Activated CD8-positive, alpha-beta memory T cell treated with anti-CD3 and anti-CD28 coated beads for 24 hours (primary cell): ENCODE measurements at places on chromosomes 5 and 9.

DNA sequence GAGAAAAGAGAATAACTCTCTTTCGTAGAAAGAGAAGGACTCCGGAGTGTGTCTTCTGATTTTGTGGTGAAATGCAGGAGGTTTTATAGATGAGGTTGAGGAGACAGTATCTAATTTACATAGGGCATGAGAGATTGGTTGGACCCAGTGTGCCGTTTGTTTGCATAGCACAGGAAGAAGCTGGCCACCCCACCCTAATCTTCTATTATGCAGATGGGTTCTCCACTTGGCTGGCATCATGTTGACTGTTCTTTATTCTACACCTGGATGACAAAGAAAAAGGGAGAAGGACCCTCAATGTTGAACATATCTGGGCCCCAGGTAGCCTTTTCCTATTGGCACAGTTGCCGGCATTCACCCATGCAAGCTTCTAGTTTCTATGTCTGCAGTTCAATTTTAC lies 23.2 kb upstream of the MINAR2 start:
- DNase-seq = no peak

DNA sequence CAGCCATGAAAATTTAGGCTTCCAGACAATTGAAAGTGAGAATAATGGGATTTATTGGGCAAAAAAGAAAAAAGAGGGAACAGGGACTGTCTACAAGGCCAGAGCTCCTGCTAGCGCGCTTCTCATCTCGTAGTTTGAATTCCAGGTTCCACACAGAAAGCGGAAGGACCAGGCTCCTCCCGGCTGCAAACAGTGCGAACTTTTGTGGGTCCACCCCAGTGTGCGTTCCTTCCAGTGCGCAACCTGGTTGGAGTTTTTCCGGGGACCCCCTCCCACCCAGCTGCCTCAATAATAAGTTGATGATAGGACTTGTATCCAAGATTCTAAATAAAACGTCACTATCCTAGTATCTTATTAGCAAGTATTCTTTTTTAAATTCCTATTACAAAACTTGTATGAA lies 467.7 kb upstream of the TUSC1 start:
- DNase-seq = no peak

- peak; percentile 54 for DNase-seq
Measured at GRCh38 chr5:6435356-6435755, 13.3 kb upstream of the UBE2QL1 start.

DNA sequence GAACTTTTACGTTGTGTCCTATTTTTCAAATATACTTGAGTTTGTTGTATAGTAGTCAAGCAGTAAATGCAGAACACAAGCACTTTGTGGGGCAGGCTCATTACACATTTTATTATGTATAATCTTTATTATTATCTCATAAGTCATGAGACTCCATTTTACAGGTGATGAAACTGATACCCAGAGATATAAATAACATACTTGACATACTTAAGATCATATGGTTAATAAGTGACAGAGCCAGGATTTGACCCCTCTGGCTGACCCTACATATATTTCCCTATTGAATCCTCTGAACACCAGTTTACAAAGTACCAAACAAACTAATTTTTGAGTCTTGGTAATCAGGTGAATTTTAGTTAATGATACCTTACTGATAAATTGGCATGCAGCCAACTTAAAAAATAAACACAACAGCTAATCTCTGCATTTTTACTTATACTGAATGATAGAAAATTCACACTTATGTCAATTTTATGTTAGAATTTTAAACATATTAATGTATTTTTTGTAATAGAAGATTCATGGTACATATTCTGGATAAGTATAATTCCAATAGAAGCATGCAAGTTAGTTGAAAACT lies 305.0 kb upstream of the MEF2C start:
- no peak for DNase-seq

DNA sequence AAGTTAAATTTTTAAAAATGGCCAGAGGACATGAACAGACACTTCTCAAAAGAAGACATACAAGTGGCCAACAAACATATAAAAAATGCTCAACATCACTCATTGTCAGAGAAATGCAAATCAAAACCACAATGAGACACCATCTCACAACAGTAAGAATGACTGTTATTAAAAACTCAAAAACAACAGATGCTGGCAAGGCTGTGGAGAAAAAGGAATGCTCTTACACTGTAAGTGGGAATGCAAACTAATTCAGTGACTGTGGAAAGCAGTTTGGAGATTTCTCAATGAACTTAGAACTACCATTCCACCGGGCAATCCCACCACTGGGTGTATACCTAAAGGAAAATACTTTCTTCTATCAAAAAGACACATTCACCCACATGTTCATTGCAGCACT lies 168.5 kb upstream of the PIK3R1 start:
- DNase-seq = no peak

- no peak for DNase-seq
Measured at GRCh38 chr5:88045165-88045564, 223.5 kb downstream of the TMEM161B start.

DNA sequence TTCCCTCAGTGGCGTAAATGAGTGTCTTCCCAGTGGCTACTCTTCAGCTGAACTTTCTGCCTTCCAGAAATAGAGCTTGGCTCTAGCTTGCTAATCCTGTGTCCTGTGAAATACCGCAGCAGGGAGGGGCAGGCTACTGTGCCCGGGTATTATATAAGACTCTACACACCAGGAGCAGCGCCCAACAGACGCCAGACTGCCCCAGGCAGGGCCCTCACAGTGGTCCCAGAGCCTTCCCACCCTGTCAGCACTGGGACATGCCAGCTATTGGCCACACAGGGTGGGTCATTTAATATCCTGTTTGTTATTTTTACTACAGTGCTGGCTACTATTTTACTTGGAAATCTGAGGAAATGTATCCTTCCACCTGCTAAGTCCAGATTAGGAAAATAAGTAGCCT lies 121.0 kb downstream of the FEM1C start:
- no peak for DNase-seq

- no peak for DNase-seq
Measured at GRCh38 chr9:107251756-107252322, 31.2 kb upstream of the RAD23B start.

- DNase-seq = no peak
Measured at GRCh38 chr5:82164977-82165713, 113.0 kb downstream of the RPS23 start.

- no peak for DNase-seq
Measured at GRCh38 chr9:14412775-14413174, 98.8 kb upstream of the NFIB start.

DNA sequence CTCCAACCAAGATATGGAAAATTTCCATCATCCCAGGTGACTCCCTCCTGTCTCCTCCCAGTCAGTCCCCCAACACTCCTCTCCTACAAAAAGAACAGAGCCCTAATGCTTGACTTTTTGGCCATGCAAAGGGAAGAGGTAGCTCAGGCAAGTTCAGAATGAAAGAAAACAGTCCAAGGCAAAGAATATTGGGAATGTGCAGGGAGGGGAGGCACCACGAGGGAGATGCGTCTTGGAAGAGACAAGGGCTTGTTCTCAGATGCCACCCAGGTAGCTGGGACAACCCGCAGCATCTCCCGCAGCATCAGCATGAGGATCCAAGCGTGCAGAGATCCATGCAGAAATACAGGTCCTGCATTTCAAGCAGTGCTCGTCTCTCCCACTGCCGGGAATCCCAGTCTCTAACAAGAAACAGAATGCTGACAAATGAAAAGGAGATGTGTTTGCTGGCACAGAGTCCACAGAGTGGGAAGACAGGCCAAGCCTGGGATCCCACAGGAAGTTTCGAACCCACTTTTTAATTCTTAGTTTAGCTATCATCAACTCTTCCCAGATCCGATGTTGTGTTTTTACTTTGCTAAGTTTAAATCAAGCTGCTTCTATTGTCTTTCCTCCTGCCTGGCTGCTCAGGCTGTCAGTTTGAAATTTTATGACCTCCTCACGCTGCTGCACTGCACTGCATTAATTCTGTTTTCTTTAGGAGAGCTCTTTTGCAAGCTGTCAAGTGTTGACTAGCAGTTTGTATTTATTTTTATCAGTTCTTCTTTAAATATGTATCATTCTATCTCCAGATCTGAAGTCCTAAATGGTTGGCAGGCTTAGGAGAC lies 86.8 kb upstream of the OSMR start:
- no peak for DNase-seq

DNA sequence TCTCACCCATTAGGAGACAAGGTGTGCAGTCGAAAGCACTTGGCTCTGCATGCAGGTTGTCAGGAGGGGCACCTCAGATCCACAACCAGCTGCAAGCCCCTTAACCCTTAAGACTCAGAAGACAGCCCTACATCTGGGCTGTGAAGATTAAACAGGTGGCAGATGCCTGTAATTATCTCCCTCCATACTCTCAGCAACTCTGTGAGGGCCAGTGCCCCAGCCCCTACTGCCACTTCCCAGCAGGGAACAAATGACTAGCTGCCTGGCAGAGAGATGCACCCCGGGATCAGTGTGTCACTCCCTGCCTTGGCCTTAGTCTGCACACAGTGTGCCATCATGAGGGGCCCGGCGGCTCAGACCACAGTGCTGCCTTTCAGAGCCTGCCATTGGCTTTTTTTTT lies 42.0 kb downstream of the CRB2 start:
- no peak for DNase-seq

DNA sequence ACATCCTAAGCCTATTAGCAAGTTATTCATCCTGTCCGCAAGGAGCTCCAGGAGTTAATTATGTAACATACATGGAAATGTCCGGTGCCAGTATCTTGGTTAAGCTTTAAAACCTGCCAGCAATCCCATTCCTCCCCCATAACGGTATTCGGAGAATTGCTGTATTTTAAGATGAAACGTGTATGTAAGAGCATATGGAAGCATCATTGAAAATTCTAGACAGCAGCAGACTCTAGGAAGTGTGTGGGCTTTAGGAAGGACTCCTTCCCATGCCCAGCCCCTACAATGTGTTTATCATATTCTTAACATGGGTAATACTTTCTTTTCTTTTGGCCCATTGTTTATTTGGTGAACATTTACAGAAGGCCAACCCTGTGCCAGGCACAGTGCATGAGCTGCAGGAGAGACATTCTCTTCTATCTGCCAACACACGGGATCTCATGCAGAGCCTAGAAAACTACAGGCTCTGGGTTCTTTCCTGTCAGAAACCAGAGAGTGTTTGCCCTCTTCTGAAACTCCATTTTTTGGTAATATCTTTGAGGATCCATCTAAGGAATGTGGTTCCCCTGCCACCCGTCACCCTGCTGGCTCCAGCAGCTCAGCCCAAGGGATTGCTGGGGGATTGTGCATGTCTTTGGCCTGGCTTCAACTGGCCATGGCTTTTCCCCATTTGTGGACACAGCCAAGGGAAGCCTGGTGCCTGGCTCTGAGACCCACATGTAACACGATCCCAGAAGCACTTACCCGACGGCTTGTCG lies 15.1 kb downstream of the ANGPTL2 start:
- DNase-seq = no peak

DNA sequence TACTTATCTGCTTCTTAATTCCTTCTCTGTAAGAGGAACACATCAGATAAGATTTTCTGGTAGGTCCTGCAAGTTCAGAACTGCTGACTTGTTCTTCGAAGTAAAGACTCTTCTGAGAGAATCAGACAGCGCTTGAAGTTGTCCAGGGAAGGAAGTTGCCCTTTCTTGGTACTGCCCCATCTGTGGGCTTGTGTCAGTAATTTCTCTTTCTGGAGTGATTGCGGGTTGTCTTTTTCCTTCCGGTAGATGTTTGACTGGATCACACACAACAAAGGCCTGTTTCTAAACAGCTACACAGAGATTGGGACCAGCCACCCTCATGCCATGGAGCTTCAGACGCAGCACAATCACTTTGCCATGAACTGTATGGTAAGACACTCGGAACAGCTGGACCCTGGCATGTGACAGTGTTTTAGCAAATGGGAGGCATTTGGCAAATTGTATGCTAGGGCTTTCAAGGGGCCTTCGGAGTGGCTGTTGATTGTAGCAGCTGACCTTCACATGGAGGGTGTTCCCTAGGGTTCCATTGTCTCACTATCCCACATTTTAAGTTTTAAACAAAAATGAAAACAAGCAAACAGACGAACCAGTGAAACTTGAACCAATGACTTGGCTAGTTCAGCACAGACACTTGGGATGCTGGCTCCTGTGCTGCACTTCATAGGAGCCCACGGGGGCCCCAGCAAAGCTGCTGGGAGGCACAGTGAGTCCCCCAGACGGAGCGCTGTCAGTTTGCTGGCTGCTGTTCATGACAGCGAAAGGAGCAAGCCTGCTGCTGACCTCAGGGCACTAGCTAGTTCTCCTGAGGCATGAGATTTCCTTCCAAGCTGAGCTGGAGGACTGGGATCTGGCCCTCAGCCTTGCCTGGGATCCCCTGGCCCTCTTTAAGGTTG lies 149.9 kb downstream of the TRIO start:
- no peak for DNase-seq

DNA sequence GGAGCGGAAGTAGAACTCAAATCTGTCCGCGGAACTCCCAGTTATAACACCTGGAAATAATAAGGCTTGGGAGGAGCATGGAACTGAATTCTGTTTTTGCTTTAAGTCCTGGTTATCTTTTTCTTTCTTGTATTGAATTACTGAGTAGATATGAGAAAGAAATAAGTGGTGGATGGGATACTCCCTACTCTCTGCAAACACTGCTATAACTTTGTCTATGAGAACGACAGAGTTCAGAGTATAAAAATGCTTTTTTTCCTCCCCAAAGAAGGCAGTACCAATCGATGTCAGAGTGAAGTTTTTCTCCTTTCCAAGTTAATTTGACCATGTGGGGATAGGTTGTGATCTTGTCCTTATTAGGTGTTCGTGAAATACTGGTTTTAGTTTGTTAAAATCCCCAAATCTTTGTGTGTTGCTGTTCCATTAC lies 1.2 kb downstream of the RIC1 start:
- no peak for DNase-seq

DNA sequence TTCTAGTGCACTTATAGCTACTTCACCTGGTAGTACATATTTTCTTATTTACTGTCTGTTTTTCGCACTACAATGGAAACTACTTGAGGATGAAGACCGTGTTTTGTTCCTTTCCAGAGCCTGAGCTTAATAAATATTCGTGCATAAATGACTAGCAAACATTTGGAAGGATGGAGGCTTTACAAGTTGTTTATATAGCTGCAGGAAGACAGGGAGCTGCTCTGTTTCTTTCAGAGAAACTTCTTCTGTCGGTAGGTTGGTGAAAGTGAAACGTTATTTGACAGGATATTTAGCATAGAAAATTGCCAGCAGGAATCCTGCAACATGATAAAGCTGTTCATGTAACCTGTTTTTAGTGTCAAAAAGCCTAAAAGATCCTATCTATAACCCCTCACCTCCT lies 210.6 kb downstream of the PCSK5 start:
- DNase-seq = no peak

DNA sequence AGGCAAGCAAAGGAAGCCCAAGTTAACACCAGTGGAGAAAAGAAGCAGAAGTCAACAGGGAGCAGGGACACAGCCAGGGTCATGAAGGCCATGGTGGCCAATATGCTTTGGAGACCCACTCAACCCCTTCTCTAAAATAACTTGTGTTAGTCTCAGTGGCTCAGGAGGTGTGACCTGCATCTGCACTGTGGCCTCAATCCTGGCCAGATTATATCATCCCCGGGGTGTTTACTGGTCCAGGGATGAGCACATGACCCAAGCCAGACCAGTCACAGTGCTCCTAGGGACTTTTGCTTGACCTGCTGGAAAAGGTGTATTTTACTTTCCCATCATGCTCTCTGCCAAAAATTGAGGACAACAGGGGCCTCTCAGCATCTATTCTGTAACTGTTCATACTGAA lies 105.2 kb downstream of the DPYSL3 start:
- no peak for DNase-seq

GRCh38 chr9:125397736-125398135 lies 136.1 kb downstream of the GAPVD1 start:
- DNase-seq = no peak
